Effector memory CD4-positive, alpha-beta T cell (primary cell): ENCODE measurements at places on chromosomes 11 and 22.

DNA sequence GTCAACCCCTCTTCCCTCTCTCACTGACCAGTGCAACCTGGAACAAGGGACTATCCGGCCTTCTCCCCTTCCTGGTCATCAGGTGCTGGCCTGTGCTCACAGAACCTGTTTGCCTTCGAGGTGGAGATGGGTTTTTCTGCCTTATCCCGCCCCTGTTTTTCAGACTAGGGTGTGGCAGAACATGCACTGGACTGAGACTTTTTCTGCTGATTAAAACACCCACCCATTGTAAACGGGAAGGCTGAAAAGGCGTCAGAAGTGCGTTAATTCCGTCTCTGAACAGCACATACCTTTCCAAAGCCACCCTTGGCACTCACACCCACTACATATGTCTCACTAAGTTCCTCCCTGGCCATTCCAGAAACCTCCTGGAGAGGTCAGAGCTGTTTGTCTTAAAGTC lies 4.4 kb upstream of the B3GNT6 start:
- DNase-seq = no peak

DNA sequence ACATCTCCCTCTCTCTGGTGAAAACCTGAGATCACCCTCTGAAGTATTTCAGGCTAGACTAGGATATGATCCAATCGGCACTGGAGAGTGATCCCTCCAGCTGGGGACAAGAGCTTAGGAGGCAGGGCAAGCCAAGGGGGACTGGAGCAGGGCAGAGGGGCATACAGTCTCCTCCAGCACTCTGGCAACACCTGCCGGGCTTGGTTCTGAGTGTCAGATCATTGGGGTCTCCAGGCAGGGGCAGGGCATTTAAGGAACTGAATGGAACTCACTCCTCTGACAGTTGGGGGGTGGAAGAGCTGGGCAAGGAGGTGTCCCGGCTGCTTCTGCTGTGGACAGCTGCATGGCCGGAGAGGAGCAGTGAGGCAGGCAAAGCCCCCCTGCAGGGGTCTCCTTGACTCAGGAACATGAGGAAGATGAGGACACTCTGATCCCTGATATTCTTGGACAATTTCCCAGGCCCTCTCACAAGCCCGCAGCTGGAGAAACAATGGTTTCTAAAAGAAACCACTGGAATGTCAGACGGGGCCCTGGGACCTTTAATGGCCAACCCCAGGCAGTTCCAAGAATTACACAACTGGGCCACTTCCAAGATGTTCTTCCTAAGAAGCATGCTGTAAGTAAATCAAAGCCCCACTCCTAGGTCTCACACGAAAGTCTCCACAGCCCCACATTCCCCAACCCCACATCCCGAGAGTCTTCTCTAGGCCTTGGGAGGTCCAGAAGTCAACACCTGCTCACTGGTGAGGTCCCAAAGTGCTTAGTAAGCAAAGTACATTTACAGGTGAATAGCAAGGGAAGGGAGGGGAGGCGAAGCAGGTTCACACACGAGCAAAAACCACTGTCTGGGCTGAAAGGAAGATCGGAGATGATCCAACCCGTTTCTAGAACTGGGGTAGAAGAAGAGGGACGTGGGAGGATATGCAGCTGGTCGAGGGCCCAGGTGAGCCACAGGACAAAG lies 1.2 kb upstream of the CCDC86 start:
- no peak for DNase-seq

DNA sequence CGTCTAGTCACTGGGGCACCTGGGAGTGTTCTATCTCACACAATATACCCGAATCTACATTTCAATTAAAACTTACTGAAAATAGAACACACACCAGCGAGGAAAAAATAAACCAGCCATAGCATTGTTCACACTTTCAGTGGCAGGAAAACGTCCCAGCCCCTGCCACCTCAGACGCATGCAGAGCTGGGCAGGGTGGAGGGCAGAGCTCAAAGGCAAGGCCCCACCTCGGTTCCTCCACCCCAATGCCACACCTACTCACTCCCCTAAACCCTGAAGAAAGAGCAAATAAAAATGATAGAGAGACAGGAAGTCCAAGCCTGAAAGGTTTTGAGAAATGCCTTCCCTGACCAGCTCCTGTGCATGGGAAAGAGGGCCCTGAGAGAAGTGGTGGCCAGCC lies 14.8 kb downstream of the B3GNT6 start:
- no peak for DNase-seq

GRCh38 chr11:7268758-7269157 lies 17.1 kb downstream of the SYT9 start:
- DNase-seq = no peak

- no peak for DNase-seq
Measured at GRCh38 chr11:19828382-19829108, 115.9 kb downstream of the NAV2 start.

- no peak for DNase-seq
Measured at GRCh38 chr22:18999416-18999815, 63.3 kb upstream of the PRODH start.

DNA sequence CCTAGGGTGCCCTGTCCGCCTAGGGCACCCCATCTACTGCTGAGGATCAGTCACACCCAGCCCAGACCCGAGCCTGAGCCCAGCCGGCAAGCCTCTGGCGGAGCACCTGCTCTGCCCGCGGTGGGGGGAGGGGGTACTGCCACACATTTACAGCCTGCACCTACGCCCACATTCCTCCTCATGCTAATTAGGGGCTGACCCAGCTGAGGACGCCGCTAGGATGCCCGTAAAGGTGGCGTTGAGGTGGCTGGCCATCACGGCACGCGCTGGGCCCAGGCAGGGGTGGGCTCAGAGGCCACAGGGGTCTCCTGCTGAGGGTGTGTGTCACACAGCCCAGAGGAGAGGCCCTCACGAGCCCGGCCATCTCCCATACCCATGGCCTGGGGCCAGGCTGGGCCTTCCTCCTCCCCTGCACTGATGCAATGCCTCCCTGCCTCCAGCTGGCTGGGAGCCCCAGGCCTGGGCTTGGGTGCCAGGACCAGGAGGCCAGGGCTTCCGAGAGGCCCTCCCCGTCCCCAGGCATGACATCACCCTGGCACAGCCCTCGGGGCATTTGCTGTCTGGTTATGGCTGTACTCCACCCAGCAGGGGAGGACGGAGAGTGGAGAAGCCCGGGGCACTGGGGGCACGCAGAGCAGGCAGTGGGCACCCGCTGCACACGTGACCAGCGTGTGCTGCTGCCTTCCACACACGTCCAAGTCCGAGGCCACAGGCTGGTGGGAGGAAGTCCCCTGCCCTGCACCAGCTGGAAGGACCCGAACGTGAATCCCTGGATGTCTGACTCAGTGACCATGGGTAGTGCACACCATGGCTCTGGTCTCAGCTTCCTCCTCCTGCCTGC lies 12.7 kb downstream of the DUSP8 start:
- no peak for DNase-seq

GRCh38 chr11:109677876-109678275 lies 255.9 kb downstream of the C11orf87 start:
- DNase-seq = no peak

DNA sequence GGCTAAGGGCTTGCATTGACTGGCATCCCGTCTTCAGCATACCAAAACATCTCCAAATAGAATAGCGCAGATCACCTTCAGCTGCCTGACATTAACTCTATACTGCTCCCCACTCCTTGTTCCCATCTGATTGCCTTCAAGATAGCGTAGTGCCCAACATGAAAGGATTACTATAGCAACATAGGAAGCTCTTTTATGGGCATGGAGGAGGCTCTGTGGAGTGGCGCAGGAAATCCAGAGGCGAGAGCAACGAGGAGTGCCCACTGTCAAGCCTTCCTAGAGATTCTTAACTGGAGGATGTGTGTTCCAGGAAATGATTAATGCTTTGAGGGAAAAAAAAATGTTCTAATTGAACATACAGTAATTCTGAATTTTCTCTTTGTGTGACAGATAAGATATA lies 213.3 kb downstream of the CADM1 start:
- DNase-seq = no peak

DNA sequence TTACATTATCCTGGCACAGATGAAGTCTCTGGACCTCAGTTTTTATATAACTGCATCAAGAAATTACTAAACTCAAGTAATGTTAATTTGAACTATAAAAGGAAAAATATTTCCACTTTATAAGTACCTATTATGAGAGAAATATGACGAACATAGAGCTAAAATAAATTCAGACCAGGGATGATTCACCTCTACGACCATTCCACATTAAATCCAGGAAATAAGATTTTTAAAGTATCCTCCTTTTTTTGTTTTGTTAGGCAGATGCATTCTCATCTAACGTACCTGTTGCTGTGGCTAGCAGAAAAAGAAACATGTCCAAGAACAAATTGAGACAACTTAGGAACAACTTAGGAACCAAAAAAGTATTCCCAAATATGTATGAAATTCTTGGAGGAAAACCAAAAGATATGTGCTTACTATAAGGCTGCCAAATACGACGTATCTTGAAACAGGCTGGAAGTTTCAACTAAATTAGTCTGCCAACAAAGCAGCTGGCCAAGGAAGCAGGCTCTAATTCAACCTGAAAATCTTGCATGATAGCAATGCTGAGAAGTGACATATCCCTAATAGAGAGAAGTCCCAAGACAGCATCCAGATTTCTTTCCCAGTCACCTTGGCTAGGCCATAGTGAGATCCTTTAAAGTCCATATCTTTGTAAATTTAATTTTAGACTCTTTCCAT lies 15.7 kb downstream of the SPTY2D1 start:
- no peak for DNase-seq

DNA sequence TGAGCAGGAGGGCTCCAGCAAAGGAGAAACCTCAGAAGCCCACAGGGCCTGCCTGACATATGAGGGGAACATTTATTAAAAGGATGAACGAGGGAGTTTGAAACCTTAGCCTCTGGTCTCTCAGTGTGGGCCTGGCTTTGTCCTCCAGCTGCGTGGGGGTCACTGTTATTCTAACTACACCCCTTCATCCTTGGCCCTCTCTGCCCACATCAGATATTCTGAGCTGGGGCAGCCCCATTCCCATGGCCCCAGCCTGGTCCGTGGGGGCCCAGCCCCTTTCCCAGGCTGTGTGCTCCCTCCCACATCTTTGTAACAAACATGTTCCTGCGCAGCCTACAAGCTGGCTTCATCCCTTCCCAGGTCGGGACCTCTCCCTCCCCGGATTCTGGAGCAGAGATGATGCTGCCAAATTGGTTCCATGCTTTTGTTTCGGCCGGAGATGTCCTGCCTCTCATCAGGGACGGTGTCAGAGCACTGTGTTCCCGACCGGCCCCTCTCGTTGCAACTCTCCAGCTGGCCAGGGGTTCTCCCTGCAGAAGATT lies 4.0 kb downstream of the FXYD6 start:
- no peak for DNase-seq
